Endothelial cell (in vitro differentiated cells): ENCODE measurements at places on chromosomes 6 and 20. TPM values are rescaled to one million over a fixed set of nuclear protein-coding genes. Genes with fewer than 3 reads are reported as not detected.

- peaks cover 55% of the 10 kb centered on the region for H3K4me1 ChIP-seq
- peak; percentile 95 for DNase-seq
- peak overlapping the region; percentile 99 for H3K4me3 ChIP-seq
- H3K27me3 ChIP-seq: peaks cover 22% of the 10 kb centered on the region
- H3K36me3 ChIP-seq: peaks cover 54% of the 10 kb centered on the region
Observed at GRCh38 chr6:30721198-30722024, 1.3 kb downstream of the TUBB start.

DNA sequence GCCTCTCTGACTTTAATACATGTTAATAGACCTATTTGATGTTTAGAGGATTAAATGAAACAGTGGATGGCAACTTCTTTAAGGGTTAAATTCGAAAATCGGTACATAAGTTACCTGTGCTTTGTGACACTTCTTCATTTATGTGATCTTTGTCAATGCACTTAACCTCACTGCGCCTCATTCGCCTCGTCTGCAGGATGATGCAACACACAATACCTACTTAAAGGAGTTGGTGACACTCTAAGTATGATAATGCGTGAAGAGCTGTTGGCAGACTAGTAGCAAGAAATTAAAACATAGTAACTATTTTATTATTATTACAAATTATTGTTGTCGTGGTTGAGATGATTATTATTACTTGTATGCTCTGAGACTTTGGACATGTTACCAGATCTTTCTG, 92.8 kb downstream of the TSHZ2 start:
- H3K4me3 ChIP-seq: no peak overlapping the region
- H3K27ac ChIP-seq: no peak overlapping the region
- peaks cover 4% of the 10 kb centered on the region for H3K36me3 ChIP-seq
- H3K4me1 ChIP-seq: peaks cover 12% of the 10 kb centered on the region
- peaks cover 4% of the 10 kb centered on the region for H3K27me3 ChIP-seq

EPHA7 gene
- 12.1 TPM for total RNA-seq

DNA sequence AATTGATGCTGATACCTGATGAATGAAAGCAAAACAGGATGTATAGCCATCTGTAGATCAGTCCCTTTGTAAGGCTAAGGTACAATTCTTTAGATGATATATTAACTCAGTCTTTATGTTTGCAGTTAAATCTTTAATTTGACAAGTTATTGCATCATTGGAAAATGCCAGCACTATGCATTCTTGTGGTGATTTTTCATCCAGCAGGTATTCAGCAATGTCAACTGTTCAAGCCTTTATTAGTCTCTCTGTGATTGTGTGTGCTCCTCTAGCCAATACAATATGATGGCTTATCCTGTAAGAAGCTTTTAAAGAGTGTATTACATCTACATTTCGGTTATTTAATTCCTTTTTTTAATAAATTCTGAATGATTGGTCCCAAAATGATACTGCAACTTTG, 34.3 kb downstream of the HLA-DMB start:
- no peaks in the 10 kb centered on the region for H3K36me3 ChIP-seq
- DNase-seq: no peak
- no peaks in the 10 kb centered on the region for H3K4me1 ChIP-seq
- no peak overlapping the region for H3K27ac ChIP-seq
- no peak overlapping the region for H3K4me3 ChIP-seq
- H3K27me3 ChIP-seq: no peaks in the 10 kb centered on the region

DNA sequence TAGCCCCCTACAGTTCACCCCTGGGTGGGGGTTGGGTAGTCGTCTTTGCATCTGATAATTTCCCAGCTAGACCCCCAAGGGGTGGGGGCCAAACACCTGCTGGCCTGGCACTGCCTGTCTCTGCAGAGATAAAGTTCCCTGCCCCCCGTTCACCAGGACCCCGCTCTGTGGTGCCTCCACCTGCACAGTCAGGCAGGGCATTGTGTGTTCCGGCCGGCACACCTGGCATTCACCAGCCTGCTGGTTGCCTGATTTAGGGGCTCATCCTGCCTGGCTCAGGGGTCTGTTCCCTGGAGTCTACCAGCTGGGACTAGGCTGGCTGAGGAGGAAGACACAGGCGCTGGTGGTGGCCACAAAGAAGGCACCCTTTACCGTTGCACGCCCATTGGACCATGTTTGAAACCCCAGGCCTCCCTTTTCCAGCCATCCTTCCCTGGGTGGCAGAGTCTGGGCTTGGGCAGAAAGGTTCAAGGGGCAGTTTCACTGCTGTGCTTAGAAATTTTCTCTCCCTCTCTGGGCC, 30.8 kb upstream of the SCRT2 start:
- peaks cover 14% of the 10 kb centered on the region for H3K27me3 ChIP-seq
- no peak overlapping the region for H3K4me3 ChIP-seq
- peaks cover 7% of the 10 kb centered on the region for H3K36me3 ChIP-seq
- H3K27ac ChIP-seq: no peak overlapping the region

GRCh38 chr6:158314737-158315136, 2.5 kb downstream of the TULP4 start:
- no peak for DNase-seq
- no peaks in the 10 kb centered on the region for H3K4me1 ChIP-seq
- H3K27ac ChIP-seq: no peak overlapping the region

CDH26 gene
- total RNA-seq: 5.4 TPM

DNA sequence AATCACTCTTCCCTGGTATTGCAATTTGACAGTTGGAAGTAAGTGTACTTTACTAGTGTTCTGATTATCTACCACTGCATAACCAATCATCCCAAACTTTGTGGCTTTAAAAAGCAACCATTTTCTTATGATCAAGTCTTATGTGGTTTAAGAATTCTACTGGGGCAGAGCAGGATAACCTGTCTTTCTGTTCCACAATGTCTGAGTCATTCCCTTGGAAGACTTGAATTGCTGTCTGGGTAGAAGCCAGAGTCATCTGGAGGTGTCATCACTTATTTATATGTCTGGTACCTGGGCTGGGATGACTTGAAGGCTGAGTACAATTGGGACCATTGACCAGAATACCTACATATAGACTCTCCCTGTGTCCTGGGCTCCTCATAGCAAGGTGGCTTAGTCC, 644.3 kb downstream of the HDGFL1 start:
- peaks cover 5% of the 10 kb centered on the region for H3K4me1 ChIP-seq
- no peak overlapping the region for H3K27ac ChIP-seq
- no peak for DNase-seq
- H3K36me3 ChIP-seq: peaks cover 10% of the 10 kb centered on the region

- H3K27me3 ChIP-seq: peaks cover 31% of the 10 kb centered on the region
- peaks cover 20% of the 10 kb centered on the region for H3K4me1 ChIP-seq
- H3K36me3 ChIP-seq: no peaks in the 10 kb centered on the region
- peak overlapping the region; percentile 90 for H3K4me3 ChIP-seq
- DNase-seq: no peak
- H3K27ac ChIP-seq: peak overlapping the region; percentile 39
Observed at GRCh38 chr6:77466451-77467437, 3.5 kb upstream of the HTR1B start.

DNA sequence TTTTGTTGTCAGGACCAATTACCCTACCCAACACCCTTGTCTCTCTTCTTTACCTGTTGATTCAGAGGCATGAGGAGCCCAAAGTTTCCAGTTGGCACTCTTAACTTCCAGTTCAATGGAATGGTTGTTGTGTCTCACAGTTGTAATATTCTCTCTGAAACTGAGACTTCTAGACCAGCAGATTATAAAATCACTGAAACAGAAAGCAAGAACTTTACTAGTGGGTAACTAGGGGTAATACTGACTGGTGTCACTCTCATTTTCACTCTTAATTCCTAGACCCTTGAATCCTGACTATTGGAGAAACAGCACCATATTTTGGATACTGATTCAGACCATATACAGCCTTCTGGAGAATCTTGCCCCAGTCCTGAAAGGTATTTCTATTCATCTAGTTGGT, 140.2 kb upstream of the MMS22L start:
- no peak overlapping the region for H3K4me3 ChIP-seq
- DNase-seq: no peak
- no peaks in the 10 kb centered on the region for H3K36me3 ChIP-seq
- no peaks in the 10 kb centered on the region for H3K27me3 ChIP-seq

DNA sequence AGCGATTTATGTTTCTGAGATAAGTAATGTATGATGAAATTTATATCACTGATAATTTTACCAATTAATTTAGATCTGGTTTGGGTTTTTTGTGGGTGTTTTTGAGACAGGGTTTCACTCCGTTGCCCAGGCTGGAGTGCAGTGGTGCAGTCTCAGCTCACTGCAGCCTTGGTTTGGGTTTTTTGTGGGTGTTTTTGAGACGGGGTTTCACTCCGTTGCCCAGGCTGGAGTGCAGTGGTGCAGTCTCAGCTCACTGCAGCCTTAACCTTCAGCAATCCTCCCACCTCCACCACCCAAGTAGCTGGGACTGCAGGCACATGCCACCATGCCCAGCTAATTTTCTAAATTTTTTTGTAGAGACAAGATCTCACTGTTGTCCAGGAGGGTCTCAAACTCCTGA, 13.0 kb downstream of the MRS2 start:
- no peak for DNase-seq
- H3K4me1 ChIP-seq: peaks cover 3% of the 10 kb centered on the region
- H3K27ac ChIP-seq: no peak overlapping the region
- H3K27me3 ChIP-seq: peaks cover 2% of the 10 kb centered on the region
- H3K36me3 ChIP-seq: peaks cover 16% of the 10 kb centered on the region

DNA sequence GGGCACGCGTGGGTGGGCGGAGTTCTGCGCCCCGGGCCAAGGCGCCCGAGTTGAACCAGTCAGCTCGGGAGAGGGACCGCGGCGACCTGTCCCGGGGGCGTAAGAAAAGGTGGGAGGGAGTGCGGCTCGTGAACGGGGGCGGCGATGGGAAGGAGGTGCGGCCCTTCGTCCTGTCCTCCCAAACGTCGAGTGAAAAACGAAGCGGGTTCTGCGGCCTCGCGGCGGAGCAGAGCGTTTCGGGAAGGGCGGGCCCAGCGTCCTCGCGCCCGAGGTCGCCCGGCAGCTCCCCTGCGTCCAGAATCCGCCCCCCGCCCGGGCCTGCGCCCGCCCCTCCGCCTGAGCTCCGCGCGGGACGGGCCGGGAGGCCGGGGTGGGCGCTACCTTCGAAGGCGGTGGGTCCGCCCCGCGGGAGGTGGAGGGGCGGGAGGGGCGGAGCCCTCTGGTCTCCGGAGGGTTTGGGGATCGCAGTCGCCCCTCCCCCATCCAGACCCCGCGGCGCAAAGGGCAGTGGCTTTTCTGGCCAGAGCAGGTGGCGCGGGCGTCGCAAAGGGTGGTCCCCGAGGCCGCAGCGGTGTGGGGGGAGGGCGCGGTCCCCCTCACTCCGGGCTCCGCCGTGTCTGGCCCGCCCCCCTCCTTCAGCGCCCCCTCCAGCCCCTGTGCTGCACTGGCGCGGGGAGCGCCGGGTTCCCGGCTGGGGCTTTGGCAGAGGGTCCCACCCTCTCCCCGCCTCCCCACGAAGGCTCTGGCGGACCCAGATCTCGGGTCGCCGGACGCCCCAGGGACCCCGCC, 838 bp downstream of the STMN3 start:
- peaks cover 3% of the 10 kb centered on the region for H3K4me1 ChIP-seq
- peaks cover 9% of the 10 kb centered on the region for H3K27me3 ChIP-seq
- no peaks in the 10 kb centered on the region for H3K36me3 ChIP-seq
- H3K4me3 ChIP-seq: no peak overlapping the region

DNA sequence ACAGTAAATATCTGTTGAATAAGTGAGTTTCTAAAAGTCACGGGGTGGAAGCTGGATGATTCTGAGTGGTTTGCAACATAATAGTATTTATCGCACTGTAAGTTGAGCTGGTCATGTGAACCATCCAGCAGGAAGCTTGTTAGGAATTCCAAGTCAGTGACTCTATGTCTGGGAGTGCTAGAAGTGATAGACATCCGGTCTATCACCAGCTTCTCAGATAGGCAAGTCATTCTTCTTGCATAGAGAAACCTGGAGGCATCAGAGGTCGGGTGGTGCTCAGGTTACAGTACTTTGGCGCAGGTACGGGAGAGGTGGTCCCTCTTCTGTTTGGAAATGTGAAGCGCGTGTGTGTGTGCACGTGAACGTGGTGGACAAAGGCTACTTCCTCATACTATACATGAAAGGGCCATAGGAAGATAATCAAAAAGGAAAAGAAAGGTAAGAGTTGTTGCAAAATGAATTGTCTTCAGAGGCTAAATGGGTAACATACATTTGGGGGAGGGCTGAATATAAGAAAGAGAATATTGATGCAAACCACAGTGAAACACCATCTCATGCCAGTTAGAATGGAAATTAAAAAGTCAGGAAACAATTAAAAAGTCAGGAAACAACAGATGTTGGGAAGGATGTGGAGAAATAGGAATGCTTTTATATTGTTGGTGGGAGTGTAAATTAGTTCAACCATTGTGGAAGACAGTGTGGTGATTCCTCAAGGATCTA, 299.3 kb upstream of the ZFP64 start:
- no peaks in the 10 kb centered on the region for H3K36me3 ChIP-seq
- no peak overlapping the region for H3K4me3 ChIP-seq
- peaks cover 6% of the 10 kb centered on the region for H3K27me3 ChIP-seq
- peak overlapping the region; percentile 32 for H3K27ac ChIP-seq

MAS1 gene
- total RNA-seq: not detected

FGD2 gene
- total RNA-seq: 0.10 TPM
